ENCODE measurements at places on chromosomes 12 and 14.

DNA sequence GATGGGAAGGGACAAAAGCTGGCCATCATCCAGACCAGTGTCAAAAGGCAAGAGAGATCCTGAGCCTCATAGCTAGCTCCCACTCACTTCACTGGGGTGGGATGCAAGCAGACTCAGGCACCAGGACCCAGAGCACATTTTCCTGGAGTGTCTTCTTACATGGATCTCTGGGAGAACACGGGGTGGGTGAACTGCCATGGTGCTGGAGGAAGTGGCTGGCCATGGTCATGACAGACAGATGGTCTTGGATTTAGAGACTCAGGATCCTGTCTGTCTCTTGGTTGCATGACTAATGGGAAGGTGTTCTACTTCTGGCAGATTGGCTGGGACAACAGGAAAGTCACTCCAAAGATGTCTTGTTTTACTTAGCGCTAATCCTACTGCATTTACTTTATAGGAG is 311.5 kb downstream of the ATP23 start:
- no peak for DNase-seq

GRCh38 chr12:54586620-54587019 is 1.8 kb downstream of the PPP1R1A start:
- no peak for DNase-seq

DNA sequence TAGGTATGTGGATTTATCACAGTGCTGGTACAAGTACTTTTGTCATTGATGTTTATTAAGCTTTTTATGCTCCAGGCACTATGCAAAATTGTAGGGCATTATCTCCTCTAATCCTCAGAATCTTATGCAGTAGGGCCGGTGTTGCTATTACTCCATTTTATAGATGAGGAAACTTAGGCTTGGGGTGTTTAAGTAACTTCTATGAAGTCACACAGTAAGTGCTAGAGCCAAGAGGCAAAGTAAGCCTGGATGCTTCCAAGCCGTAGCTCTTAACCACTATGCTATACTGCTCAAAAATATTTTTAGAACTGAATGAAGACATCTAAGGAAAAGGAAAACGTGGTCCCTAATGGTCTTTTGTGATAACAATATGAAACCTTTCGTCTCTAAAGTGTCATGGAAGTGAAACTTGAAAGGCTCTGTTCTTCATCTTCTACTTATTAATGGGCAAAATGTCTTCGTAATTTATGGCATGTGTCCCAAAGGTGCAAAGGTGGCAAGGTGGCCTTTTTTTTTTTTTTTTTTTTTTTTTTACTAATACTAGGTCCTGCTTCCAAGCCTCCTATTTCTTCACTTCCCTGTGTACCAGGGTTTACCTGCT is 85.2 kb downstream of the ETV6 start:
- no peak for DNase-seq

DNA sequence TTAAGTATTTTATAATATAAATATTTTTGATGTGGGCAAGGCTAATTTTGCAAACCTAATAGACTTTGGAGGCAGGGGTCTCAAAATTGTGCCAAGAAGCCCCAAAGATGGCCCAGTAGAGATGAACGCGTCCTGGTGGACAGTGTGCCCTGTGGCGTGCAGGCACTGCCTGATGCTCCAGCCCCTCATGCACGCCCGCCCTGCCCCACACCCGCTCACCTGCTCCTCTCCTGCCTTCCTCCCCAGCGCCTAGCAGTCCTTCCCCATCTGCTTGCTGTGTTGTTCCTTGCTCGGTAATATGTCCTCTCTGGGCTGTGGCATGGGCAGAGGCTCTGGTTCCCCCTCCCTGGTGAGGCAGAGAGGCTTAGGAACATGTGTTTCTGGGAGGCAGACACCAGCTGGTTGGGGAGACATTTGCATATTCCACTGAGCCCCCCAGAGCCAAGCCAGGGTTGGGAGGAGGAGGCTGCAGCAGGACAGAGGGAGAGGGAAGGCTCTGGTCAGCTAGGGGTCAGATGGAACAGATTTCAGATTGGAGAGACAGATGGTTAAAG is 46.8 kb upstream of the GPATCH2L start:
- no peak for DNase-seq

- no peak for DNase-seq
Measured at GRCh38 chr12:75750716-75751306, 239.4 kb upstream of the KRR1 start.

GRCh38 chr12:105679982-105680381 is 349.5 kb downstream of the C12orf75 start:
- no peak for DNase-seq
